NCI-H510A treated with DMSO at 0.1 percent for 48 hours (cell line): ENCODE measurements at places on chromosomes 12 and 14.
A peak's percentile ranks its signal among the peaks of the same experiment; 100 is the strongest.

GRCh38 chr12:87756111-87756510 lies 273.1 kb downstream of the C12orf50 start:
- DNase-seq, result no peak

- peak; percentile 95 for DNase-seq
These were observed 368.8 kb downstream of the SYT1 start for GRCh38 chr12:79233341-79233781.

DNA sequence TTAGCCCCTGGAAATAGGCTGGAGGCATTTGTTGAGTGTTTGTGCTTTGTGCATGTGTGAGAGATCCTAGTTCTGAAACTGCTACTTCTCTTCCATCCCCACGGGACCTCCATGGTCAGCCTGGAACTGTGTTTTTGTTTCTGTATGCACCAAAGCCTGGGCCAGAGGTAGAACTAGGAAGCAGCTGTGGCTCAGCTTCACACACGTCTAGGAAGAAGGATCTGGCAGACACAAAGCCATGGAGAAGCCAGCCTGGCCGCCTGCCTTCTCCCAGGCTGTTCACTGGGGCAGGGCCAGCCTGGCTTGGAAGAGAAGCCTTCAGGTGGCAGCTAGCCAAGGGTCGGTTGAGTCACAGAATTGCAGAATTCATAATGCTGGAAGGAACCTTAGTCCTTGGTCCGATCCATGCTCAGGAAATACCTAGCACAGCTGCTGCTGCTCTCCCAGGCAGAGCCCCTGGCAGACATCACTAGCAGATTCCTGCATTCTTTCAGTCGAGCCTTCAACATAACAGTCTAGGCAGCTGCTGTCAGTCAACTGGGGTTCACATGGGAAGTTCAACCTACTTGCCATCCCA lies 27.0 kb downstream of the RIN3 start:
- DNase-seq, result no peak

GRCh38 chr12:68405343-68405781 lies 73.2 kb upstream of the MDM1 start:
- DNase-seq, result no peak

DNA sequence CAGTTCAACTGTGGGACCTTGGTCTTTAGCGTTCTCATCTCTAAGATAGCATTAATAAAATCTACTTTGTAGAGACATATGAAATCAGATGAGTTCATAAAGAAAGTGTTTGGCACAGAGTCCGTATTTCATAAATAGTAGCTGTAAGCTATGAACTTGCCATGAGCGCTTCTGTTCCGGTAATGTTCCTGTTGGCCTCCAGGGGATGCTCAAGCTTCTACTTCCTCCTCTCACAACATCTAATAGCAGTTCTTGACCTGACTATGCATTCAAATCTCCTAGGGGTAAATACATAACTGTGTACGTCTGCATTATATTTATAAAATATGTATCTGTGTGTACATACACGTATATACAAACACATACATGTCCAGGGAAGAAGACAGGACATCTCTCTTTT lies 288.2 kb upstream of the TMPO start:
- no peak for DNase-seq

DNA sequence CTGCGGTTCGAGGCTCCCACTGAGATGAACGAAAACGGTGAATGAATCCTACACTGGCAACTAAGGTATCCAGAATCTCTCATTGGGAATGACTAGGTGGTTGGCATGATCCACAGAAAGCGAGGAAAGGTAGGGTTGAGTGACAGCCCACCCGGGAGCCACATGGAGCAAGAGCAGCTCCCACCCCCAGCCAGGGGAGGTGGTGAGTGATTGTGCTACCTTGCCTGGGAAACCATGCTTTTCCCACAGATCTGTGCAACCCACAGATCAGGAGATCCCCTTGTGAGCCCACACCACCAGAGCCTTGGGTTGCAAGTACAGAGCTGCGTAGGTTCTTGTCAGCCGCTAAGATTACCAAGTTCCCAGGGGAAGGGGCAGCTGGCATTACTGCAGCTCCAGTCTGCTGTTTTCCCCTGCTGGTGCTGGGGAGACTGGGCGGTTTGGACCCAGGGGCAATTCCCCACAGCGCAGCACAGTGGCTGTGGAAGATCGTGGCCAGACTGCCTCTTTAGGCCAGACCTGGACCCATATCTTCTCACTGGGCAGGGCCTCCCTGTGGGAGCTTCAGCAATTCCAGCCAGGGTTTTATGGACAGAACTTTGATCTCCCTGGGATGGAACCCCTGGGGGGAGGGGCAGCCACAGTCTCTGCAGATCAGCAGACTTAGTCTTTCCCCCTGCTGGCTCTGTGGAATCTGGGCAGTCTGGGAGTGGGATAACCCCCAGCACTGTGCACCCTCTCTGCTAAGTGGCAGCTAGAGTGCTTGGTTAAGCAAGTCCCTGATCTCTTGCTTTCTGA lies 44.6 kb upstream of the PPP4R3A start:
- DNase-seq, result no peak

GRCh38 chr12:43063650-43064049 lies 474.1 kb upstream of the PRICKLE1 start:
- DNase-seq, result no peak

GRCh38 chr14:74578479-74578878 lies 33.6 kb downstream of the LTBP2 start:
- DNase-seq, result no peak

DNA sequence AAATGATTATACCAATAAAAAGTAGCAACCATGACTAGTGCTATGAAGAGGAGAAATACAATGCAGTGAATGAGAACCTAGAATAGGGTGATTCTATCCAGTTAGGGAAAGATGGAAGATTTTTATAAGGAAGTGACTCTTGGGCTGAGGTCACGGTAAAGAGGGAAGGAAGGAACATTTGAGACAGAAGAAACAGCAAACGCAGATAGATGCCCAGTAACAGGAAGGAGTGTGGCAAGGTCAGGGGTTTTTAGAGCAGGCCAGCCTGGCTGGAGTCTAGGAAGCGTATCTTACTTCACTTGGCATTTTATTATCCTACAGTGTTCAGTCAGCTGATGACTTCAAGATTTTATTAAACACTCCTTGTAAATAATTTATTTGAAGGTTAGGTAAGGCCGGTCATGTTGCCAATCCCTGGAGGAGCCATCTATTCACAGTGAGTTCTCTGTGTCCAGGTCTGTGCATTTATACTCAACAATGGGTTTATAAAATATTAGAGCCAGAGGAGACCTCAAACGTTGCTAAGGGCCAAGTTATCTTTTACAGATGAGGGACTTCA lies 170.6 kb downstream of the PRKCH start:
- no peak for DNase-seq

DNA sequence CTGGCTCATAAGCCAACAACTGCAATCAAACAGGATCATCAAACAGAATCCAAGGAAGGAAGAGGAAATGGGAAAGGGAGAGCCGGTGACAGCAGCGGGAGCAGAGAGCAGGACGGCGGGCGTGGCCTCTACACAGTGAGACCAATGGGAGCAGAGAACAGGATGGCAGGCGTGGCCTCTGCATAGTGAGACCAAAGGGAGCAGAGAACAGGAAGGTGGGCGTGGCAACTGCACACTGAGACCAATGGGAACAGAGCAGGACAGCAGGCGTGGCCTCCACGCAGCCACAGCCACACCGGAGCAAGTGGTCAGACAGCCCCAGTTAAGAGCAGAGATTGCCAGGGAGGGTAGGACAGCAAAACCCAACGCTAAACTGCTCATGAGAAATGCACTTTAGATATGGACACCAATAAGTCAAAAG lies 16.4 kb downstream of the LRCOL1 start:
- peak; percentile 67 for DNase-seq

- DNase-seq, result no peak
These were observed 18.0 kb downstream of the ZFYVE21 start for GRCh38 chr14:103733651-103734050.

GRCh38 chr12:70091021-70091521 lies 152.2 kb upstream of the CNOT2 start:
- DNase-seq, result no peak

GRCh38 chr12:55469291-55469690 lies 647 bp downstream of the OR6C70 start:
- no peak for DNase-seq

DNA sequence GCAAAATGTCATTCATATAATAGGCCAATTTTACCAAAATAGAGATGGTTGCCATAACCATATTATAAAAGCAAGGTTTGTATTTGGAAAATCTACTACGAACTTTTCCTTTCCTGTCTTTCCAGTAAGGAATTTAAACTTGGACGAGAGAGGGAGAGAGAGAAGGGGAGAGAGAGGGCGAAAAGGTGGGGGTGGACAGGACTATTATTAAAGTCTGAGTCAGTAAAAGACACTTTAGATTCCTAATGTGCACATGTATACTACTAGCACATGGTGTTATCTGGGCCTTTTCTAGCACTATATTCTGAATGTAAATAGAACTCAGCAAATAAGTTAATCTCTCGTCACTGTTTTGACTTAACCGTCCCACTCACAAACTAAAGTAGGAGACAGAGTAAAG lies 30.4 kb upstream of the FBLN5 start:
- DNase-seq, result no peak

- DNase-seq, result no peak
These were observed 147.1 kb downstream of the KIF26A start for GRCh38 chr14:104285508-104285840.

- no peak for DNase-seq
These were observed 1.7 kb downstream of the BRMS1L start for GRCh38 chr14:35827678-35828472.

DNA sequence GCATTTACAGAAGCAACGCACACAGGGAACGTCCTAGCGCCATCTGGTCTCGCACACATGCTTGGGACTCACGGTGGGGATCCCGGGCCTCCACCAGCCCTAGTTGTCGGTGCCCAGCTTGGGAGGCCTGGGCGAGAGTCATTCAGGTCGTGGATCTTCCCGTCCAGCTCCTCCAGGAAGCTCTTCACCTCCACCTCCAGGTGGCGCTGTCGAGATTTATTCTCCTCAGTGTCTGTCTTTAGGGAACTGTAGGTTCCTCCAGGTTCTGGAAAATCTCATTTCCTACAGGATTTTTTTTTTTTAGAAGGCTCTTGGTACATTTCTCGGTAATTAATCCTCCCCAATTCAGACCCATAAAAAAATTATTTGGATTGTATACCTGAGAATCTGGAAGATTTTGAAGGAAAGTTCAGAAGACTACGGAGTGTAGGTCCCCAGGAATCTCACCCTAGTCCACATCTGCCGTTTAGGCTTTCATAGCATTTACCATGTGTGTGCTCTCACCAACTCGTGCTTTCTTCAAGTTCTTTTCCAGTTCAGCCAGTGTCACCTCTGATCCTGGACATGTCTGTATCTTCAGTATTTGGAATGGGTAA lies 910.0 kb downstream of the TMEM121 start:
- no peak for DNase-seq

DNA sequence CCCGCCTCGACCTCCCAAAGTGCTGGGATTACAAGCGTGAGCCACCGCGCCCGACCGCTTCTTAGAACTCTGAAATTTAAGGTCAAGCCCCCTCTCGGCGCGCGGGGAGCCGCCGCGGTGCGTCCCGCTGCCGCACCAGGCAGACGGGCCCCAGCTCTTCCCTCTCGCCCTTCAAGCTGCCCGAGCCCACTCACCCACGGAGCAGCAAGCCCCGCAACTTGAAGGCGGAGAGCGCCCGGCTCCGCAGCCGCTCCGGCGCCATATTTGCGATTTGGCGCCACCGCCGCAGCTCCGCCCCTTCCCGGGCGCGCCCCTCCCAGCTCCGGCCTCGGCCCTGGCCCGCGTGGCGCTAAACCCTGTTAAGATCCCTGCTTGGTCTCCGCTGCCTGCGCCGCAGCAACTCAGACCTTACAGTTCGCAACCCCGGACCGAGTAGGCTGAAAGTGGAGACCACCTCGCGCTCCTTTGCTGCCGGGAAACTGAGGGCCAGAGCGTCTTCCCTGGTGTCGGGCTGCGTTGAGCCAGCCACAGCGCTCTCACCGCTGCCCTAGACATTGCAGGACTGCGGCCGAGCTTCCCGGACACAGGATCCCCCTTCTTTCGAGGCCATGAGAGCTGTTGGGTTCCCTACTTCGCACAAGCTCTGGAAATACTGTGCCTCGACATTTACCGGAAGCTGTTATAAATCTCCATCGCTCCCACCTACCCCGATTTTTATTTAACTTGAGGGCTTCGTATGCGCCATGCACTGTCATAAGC lies at the start of gene POLE2:
POLE2 (minus strand) TSS at position 273 of the 759 bp plus-strand sequence; CDS start at position 262, 11 bp downstream.
- DNase-seq, result peak; percentile 65

DNA sequence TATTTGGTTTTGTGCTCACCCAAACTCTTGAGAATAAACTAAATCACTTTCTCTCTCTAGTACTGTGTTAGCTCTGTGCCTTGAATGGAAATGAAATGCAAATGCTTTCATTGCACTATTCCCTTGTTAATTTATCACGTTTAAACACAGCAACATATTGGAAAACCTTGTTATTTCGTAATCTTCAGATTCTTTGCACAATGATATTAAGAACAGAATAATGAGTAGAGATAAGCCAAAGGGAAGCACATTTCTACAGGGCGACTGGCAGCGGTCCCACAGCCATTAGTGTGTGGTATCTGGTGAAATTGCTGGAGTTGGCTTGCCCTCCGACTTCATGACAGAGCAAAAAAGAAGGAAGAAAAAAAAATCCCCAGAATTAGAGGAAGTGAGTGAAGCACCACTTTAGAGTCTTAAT lies 166.1 kb upstream of the E2F7 start:
- no peak for DNase-seq

DNA sequence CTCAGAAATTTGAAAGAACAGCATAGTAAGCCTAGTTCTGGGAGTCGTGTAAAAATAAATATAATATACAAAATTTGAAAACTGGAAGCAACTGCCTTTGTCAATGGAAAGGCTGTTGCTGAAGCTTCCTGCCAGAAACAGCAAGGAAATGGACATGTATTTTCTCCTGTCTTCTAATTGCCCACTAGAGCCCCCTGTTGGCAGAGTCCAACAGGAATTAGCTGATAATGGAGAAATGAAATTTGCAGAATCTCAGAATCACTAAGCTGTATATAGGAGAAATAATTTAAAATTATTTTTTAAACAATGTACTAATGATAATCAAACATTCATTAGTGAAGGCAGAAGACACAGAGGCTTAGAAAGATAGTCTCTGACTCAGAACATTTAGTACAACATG lies 414.8 kb downstream of the SLC6A15 start:
- DNase-seq, result no peak

DNA sequence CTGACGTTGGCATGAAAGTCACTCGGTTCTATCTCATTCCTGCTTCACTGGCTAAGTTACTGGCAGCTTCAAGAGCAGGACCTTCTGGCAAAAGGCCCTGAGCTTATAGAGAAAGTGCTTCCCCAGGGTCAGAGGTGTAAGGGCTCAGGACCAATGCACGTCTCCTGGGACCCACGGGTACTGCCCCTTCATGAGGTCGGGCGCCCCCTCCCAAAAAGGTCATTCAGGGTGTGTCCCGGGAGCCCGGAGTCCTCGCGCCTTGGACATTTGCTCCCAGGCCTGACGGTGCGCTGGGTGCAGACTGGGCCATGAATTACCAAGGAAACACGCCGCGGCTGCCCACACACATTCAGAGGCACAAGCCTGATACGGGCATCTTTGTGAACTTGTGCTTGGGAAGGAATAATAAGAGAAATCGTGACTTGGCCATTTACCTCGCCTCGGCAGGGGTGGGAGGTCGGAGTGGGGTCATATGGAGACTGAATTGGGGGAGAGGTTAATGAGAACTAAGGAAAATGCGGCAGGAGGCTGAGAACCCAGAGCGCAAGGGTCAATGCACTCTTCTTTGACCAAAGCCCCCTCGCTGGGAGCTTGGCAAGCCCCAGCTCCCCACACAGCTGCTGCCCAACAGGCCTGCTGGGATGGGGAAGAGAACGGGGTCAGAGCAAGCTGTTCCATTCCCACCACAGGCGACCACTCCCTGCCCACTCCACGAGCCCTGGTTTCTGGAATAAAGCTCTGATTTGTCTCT lies 15.7 kb upstream of the SLC6A12 start:
- DNase-seq, result no peak
